ENCODE measurements at places on chromosomes 4 and X. TPM values are rescaled to one million over a fixed set of nuclear protein-coding genes. Genes with fewer than 3 reads are reported as not detected.

- no peak for DNase-seq
Measured at GRCh38 chrX:129577473-129577872, 37.4 kb downstream of the OCRL start.

DNA sequence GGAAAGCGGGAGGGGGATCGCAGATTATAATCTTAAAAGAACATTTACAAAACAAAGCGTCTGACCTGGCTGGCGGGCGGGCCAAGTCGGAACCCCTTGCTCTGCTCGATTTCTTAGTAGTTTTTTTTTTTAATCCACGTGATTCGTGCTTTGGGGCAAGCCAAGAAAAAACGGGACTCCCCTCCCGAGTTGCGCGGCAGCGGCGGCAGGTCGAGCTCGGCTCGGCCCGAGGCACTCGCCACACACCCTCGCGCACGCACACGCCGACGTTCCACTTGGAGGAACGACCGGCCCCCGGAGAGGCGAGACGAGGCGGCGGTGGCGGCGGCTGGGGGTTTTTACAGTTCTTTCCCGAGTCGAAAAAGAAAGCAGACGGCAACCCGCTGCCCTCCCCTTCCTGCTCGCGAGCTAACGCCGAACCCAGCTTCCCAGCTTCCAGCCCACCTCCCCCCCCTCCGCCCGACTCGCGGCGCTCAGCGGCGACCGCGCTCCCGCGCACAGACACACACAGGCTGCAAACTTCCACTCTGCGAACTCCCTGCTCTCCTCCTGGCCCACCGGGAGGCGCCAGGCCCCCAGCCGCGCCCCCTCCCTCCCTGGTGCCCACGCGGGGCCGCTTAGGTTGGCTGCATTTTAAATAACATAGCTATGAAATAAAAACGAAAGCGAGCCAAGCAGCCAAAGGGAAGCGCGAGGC lies 1.2 kb downstream of the BCOR start:
- DNase-seq: peak; percentile 37

DNA sequence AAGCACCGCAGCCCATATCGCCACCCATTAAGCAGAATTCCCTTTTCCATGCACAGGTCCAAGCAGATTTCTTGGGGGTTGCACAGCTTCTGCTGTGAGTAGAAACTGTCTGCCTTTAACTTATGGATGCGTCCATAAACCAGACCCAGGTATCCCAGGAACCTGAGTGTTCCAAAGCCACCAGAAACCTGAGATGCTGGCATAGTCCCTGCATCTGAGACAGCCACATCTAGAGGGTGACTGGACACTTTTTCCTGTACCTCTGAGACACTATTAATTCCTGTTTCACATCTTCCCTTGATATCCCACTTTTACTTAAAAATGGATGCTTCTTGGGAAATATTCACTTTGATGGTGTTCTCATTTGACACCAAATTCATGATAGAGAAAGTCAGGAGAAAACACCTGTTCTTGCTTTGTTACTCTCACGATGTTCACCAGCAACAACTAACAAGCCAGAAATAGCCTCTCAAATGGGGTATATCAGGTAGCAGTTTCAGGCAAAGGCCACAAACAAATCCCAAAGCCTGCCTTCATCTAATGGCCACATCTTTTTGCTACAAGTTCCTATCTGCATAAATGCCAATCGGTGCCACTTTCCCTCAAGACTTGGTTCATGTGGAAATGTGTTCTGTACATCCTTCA lies 45.5 kb upstream of the PRDX4 start:
- no peak for DNase-seq

- peak; percentile 11 for DNase-seq
Measured at GRCh38 chr4:140297221-140297570, 76.2 kb upstream of the SCOC start.

SHROOM2 gene
- total RNA-seq: 13.1 TPM

- no peak for DNase-seq
Measured at GRCh38 chrX:10676235-10676957, 56.0 kb upstream of the MID1 start.

GRCh38 chr4:70473679-70474078 lies 1.7 kb downstream of the MUC7 start:
- DNase-seq: no peak

- DNase-seq: no peak
Measured at GRCh38 chr4:104905065-104905464, 241.6 kb upstream of the TET2 start.

- no peak for DNase-seq
Measured at GRCh38 chr4:80360900-80361299, 25.4 kb downstream of the CFAP299 start.

DNA sequence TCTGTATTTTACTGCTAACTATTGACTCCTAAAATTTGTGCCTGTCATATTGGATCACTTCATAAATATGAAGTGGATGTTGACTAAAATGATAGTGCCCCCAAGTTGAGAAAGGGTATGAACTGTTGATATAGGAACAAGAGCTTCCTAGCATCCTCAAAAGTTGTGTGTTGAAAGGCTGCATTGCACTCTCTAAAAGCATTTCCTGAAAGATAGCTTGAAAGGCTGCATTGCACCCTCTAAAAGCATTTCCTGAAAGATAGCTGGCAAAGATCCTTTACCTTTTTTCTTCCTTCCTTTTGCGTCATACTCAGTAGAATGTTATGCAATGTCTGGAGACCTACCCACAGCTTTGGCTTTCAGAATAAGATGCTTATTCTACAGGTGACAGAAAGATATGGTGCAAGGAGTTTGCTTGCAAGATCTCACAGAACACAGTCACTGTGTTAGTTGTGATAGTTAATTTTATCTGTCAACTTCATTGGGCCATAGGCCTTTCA lies 274.6 kb upstream of the GALNTL6 start:
- no peak for DNase-seq

GRCh38 chr4:105145903-105146275 lies 787 bp upstream of the TET2 start:
- DNase-seq: no peak

DNA sequence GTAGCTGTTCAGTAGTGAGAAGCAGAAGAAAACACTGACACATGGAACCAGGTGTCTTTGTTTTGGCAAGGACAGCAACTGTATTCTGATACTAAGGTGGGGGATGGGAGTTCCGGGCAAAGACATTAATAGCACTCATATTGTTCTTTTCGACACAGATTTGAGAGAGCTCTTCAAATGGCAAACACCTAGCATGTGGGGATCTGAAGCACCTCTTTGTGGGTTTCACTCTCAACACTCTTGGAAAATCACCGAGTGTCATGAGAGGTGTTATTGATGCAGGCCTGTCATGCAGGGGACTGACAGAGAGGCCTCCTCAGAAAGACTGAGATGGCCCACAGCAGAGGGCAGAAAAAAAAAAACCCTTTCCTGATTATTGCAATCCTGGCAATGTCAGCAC lies 228.4 kb upstream of the VCX start:
- DNase-seq: no peak

GRCh38 chr4:54660591-54660990 lies 2.8 kb downstream of the KIT start:
- DNase-seq: no peak

DNA sequence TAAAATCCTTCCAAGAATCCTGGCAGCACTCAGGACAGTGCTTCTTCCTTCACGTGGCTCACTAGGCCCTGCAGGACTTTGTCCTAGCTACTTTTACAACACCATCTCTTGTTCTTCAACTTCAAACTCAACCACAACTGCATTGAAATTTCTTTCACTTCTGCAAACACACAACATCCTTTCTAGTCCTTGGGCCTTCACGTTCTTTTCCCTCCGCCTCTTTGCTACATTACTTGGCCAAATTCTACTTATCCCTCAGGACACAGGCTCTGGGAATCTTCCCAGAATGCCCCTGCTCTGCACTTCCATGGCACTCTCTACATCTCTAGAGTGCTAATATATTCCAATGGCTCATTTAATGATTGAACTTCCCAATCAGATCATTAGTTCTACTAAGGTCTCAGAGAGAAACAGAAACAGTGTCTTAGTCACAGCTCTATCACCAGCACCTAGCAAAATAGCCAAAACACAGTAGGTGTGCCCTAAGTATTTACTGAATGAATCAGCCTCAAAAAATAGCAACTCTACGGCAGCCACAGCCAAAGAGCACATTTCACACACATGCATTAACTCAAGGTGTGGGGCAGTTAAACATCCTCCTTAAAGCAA lies 73.3 kb downstream of the MANBA start:
- DNase-seq: no peak

DNA sequence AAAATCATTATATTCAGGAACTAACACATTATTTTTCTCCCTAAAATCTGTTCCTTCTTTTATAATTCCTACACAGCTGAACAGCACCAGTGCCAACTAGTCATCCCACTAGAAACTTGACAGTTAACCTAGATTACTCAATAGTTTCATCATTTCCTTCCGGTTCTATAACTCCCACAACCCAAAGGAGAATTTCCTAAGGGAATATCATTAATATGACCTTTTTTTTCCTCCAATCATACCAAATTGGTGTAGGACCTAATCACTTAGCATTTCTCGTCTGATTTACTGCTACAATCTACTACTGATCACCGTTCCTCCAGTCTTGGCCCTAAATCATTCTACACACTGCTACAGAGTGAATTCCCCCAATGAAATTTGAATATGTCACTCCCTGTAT lies 45.9 kb downstream of the WDFY3 start:
- DNase-seq: no peak

GRCh38 chrX:69424910-69425309 lies 79.2 kb upstream of the NALF2 start:
- no peak for DNase-seq

DNA sequence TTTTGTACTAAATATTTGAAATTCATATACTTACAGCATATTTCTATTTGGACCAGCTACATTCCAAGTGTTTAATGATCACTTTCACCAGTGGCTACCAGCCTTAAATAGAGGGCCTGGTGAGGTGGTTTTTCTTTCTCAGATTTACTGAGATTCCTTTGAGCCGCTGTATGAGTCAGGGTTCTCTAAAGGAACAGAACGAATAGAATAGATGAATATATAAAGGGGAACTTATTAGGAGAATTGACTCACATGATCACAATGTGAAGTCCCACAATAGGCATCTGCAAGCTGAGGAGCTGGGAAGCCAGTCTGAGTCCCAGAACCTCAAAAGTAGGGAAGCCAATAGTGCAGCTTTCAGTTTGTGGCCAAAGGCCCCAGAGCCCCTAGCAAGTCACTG lies 146.2 kb upstream of the TLL1 start:
- DNase-seq: no peak

DNA sequence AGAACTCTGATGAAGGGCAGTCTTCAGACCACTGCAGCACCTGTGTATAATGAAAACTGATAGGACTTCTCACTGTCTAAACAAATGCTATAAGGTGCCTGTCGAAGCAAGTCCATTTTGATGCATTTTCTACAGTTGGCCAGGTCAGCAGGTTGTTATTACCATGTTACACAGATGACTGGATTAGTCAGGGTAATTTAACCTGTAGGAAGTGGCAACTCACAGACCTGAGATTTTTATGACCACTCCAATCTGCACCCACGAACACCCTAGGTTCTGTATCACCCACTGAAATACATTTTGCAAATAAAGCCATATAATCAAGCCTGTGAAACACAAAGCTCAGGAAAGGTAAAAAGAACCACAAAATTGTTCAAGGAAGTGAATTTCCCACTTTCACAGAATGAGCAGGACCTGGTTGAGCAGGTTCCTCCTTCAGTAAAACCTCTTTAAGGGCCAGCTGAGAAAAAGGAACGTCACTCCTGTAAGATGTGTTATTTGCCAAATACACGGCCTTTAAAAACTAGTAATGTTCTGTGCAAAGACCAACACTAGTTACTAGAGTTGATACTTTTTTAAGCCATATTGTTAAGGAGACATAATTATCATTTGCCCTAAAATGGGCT lies 12.7 kb downstream of the MAML3 start:
- DNase-seq: no peak

DNA sequence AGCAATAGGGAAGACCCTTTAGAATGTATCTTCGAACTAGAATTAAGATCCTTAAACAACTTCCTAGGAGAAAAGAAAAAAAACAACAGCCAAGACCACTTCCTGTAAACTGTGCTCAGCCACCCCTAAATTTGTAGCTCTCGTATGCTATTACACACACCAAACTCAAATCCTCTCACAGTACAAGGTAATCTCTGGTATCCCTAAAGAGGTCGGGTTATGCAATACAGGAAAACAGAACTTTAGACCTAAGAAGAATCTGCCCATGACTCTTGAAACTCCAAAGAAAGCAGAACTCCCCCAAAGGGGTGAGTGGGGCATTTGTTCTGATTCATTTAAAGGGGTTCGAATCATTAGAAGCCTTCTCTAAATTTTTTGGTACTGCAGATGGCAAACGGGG lies 170.9 kb upstream of the CASK start:
- DNase-seq: no peak

GRCh38 chr4:3330707-3331106 lies 37.9 kb downstream of the RGS12 start:
- no peak for DNase-seq

DNA sequence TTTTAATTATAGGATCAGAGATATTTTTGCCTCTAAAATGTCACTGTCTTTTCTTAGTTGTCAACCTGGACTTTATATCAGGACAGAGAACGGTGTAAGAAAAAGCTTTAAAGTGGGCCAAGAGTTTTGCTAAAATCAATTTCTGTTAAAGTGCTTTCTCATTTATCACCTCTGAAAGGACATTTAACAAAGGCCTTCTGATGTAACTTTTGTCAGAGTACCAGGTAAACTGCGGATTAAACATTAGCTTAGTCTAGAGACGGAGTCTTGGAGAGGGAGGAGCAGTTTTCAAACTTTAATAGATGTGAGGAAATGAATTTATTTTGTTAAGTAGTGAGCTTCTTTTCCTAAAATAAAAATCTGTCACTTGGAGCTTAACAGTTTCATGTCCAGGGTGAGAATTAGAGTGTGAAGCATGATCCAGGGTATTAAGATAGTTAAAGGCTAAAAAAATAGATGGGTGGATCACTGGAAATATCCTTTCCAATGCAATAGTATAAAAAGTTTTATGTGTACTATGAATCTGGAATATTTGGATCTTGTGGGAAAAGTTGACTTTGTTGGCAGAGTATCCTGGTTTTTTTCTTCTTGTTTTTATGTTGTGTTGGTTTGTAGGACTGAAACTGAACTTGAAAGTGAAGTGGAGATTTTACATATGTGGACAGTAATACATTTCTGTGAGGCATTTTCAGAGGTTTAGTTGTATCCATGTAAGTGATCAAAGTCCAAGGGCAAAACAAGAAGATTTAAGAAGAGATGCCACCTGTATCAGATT lies 33.6 kb upstream of the BMPR1B start:
- no peak for DNase-seq

RAB9B gene
- total RNA-seq: 5.7 TPM

NLGN3 gene
- total RNA-seq: 2.5 TPM

RHOXF2 gene
- not detected for total RNA-seq

DNA sequence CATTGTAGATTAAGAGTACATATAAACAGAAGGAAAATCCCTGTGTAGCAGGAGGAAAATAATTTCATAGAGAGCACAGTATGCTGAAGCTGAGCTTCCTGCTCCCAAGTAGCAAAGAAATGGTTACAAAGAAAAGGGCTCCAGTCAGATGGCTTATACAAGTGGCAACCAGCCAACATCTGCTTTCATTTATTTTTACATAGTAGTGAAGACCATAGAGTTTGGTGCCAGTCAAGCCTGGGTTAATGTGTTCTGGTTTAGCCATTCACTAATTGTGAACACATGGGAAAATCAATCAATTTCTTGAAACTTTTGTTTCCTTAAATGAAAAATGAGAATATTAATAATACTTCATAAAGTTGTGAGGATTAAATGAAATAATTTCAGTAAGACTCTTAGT lies 111.3 kb upstream of the ELOVL6 start:
- no peak for DNase-seq

GRCh38 chr4:169050284-169050683 lies 40.2 kb upstream of the CBR4 start:
- no peak for DNase-seq

Data from mucosa of gallbladder (tissue), 1 donor.